ENCODE measurements at places on chromosomes 16 and 17. TPM values are rescaled to one million over a fixed set of nuclear protein-coding genes. Genes with fewer than 3 reads are reported as not detected.

DNA sequence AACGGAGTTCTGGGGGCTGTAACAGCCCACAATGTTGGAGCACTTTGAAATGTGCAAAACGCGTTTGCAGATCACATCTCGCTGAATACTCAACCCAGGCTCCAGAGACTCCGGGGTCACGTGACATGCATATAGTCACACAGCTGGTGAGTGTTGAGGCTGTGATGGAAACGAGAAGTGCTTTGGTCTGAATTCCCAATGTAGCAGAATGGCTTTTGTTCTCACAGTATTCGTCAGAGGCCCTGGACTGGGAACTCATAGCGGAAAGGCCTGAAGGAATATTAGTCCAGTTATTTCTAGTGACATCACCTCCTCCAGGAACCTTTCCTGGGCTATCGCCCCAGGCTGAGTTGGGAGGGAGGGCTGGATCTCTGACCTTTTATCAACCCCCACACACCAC lies 95.8 kb upstream of the CRHR1 start:
- no peak for DNase-seq

CDK5R1 gene
- 19.6 TPM for total RNA-seq

DNA sequence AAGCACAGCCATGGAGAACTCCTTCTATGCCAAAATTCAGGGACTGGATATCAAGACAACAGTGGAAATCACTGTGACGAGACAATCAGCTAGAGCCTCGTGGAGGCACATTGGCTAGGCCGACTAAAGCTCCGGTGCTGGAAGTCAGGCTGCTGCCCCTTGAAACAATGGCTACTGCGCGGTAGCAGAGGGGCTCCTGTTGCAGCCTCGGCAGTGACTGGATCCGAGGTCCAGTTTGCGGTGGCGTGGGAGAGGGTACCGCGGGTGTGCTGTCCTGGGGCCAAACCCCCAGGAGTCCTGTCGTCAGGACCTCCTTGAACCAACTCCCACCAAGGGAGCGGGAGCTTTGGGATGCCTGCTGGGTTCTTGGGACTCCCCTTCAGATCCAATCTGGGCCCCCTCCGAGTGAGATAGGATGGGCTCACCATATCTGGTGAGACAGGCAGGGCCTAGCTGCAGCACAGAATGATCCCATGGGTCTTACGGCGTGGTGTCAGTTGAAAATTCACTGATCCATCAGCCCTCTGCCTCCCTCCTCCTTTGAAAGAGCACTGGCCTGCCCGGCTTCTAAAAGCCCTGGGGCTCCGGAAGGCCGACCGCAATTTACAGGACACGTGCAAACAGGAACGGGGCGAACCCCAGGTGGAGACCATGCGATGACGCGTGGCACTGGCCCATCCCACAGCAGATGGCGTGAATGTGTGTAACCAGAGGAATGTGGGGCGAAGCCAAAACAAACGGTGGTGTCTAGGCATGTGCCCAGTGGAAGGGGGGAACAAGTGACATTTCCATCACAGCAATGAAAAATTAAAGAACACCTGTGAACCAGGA lies 15.8 kb upstream of the KCNJ18 start:
- DNase-seq = no peak

SDR42E2 gene
- not detected for total RNA-seq

CCDC40 gene
- total RNA-seq = 0.79 TPM

DNA sequence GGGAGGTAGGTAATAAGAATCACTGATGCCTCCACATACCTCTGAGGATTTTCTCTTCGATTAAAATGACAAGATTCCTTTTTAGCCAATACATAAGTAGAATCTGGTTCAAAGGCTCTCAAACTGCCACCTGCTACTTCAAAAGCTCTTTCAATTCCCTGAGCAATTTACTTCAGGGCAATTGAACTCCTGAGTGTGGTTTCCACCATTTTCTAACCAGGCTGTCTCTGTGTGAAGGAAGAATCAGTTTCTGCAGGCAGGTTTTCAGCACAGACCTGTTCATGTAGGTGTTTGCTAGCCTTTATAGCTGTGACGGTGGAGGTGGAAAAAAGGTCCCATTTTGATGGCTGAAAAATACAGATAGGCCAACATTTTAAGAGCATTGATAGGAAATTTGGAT lies 18.2 kb upstream of the HS3ST3B1 start:
- DNase-seq = no peak

DNA sequence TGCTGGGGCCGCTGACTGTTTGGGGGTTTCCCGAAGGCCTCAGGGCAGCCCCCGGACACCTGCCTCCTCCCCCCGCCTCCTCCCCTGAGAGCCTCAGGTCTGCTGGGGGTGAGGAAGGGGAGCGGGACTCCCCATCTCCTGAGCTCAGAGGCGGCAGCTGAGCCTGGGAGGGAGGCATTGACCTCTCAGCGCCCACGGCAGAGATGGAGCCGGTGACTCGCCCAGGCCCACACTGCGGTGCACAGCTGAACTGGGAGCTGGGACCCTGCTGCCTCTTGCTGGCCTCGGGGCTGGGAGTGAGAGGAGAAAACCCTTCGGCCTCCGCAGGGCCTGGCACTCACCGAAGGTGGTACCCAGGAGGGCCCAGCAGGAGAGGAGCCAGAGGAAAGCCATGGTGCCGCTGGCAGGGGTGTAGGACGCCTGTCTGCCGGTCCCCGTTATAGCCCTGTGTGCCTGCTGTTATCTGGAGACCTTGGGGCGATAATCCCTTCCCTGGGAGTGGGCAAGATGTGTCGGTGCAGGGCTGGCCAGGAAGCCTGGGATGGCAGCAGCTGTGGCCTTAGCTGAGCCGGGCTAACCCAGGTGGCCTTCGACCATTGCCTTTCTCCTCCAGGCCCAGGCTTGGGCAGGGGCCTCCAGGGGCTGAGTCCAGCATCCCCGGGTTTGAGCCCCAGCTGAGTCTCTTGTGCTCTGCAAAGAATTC lies at the start of gene CTRB2:
Gene CTRB2, minus strand, starts transcription at position 413 of the 703 bp plus-strand sequence. Its CDS starts 20 bp downstream, at position 393.
- DNase-seq = no peak

Data from naive thymus-derived CD4-positive, alpha-beta T cell (primary cell).